ENCODE measurements at places on chromosomes 12 and 14.

DNA sequence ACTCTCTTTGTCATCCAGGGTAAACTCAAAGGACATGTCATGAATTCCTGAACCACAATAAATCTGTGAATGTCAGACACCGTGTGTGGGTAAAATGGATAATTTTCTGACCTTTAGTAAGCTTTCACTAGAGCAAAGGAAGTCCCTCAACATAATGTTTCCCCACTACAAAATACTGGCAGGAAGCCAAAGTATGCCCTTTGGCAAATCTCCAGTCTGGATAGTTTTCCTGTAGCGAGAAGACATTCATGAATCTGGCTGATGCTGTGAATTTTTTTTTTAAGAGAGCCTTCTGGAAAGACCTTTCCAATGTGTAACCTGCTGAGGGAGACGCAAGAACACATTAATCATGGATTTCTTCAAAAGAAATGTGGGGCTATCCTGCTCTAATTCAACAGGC is 389.6 kb upstream of the DDHD1 start:
- DNase-seq = peak; percentile 59

GRCh38 chr12:8639936-8640335 is 22.7 kb downstream of the MFAP5 start:
- no peak for DNase-seq

- no peak for DNase-seq
Measured at GRCh38 chr12:48045061-48045846, 41.0 kb upstream of the COL2A1 start.

DNA sequence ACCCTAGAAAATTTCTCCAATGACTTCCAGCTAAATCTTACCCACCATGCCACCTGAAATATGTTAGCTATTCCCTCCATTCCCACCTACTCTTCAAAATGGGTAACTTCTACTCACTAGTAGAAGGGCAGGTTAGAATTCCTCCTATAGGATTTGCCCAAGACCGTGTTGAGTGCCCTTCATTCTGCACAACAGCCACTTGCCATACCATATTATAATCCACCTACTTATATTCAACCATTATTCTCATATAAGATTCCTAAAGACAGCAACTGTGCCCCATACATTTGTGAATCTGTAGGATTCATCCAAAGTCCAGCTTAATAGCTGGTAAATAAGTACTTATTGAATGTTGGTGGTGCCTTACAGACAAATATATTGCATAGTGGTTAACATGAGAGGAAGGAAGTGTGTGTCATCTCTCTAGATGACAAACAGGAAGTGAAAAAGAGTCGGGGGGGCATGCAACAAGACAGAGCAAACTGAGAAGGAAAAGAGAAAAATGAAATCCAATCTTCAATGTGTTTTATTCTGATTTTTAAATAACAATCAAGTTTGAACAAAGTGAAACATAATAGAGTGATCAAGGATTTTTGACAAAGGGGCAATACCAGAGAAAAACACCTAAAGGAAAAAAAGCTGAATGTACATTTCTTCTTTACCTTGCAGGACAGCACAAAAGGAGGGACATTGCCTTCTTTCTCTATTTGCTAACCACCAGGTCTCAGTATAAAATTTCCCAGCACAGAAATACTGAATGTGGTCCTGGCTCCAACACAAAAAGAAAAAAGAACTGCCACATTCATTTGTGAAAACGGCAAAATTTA is 389.3 kb upstream of the USP15 start:
- no peak for DNase-seq

DNA sequence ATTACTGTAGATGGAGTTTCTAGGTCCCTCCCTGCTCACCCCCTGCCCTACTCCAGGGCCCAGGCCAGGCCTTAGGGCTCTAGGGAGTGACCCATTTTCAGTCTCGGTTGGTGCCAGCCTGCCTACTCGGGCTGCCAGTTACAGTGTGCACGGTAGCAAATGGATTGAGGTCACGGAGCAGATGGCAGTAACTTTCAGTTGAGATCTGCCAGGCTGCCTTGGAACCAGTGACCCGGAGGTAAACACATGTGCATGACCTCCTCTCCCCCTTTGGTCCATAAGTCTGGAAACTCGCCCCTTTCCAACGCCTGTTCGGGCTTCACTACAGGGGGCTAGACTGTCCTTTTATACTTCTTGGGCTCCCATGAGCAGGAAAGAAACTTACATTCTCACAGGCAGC is 139.7 kb upstream of the TBX3 start:
- DNase-seq = no peak

DNA sequence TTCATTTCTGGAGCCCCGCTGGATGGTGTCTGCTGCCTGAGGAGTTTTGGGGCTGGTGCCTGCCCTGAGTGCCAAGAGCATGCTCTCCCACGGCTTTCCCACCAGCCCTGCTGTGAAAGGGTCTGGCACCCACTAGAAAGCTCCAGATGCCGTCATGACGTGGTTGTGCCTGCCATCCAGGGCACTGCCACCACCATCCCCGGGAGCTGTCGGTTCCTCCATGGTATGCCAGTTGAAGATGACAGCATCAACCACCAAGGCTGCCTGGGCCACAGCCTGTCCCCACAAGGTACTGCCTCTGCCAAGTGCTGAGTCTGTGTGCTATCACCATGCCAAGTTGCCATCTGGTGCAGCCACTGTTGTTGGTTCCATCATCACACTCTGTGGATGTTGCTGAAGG is 85.9 kb downstream of the TTC8 start:
- DNase-seq = no peak

GRCh38 chr14:25943329-25943728 is 654.5 kb downstream of the NOVA1 start:
- no peak for DNase-seq

- no peak for DNase-seq
Measured at GRCh38 chr12:121921066-121921465, 2.7 kb downstream of the CFAP251 start.

GRCh38 chr12:119659289-119659897 is 8.5 kb upstream of the PRKAB1 start:
- no peak for DNase-seq

DNA sequence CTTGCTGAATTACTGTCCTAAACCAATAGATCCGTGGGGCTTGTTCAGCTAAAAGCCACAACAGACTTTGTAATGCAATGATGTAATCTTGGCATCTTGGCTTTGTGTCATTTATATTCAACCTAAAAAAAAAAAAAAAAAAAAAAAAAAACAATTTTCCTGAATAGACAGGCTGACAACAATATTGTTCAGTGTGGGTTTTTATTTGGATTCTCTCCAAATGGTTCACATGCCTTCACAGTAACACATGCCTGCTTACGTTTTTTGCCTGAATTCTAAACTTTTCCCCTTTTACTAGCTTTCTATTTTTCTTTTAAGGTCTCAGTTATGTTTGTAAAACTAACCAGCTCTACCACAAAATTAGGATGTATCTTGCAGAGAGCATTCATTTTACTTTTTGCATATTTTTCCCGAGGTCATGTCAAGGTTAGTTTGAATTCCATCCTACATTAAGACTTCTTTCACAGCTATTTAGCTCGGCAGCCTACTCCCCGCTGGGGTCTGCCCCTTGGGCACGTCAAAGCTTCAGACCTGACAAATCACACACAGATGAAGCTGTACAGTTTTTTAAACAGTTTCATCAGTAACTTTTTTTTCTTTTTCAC is 213.7 kb upstream of the NPAS3 start:
- DNase-seq = peak; percentile 79

- no peak for DNase-seq
Measured at GRCh38 chr12:117228239-117228638, 38.0 kb upstream of the FBXO21 start.

- DNase-seq = no peak
Measured at GRCh38 chr12:62919838-62920237, 15.1 kb downstream of the PPM1H start.

DNA sequence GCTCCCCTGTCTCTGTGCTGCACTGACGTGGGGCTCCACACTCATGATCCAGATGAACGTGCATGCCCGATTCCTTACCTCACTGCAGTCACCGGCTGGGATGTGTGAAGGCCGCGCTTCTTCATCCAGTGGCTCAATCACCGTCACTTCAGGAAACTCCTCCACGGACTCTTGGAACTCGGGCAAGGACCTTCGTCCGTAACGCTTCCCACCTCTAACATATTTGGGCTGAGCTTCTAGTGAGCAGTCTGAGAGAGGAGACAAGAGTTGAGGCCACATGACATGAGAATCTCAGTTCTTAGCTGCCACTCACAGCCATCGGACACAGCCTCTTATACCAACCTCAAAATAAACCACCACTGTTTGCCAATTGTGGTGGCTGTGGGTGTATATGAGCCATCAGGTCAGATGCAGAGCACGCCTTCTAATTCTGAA is 38.3 kb downstream of the NIN start:
- DNase-seq = no peak

GRCh38 chr12:82415402-82415801 is 57.1 kb downstream of the METTL25 start:
- no peak for DNase-seq

DNA sequence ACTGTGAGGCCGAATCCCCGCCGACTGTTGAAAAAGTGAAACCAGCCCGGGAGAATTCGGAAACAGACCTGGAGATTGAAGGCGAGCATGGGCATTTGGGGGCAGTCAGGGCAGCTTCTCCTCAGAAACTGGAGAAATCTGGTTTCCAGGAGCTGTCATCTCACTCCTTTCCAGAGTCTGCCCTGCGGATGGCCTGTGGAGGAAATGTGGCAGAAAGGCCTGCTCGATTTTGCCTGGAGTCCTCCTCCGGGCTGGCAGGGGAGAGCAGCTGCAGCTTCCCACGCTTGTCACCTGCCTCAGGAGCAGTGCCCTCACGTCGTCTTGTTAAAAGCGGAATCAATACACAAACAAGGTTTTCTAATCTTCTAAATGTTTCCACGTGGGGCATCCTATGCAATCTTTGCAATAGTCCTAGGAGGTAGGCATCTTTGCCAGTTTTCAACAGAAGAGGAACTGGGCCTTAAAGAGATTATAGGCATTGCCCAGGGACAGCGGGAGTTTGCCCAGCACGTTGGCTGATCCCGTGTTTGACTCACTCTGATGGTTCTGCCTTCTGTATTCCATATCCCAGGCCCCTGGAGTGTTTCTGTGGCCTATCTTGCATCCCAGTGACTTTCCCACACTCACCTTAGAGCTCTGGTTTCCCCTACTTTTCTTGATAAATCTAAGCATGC is 2.3 kb downstream of the LRRC74A start:
- DNase-seq = no peak

DNA sequence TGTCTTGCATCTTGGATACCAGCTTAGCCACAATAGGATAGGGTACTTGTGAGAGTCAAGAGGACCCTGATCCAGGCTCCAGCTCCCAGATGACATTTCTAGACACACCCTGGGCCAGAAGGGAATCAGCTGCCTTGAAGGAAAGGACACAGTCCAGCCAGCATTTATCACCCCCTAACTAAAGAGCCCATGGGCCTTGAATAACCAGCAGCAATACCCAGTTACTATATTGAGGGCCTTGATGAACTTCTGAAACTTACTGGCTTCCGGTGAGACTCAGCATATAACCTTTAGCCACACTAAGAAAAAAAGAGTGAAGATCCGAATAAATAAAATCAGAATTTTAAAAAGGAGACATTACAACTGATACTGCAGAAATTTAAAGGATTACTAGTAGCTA is 1135.4 kb downstream of the LRFN5 start:
- no peak for DNase-seq

DNA sequence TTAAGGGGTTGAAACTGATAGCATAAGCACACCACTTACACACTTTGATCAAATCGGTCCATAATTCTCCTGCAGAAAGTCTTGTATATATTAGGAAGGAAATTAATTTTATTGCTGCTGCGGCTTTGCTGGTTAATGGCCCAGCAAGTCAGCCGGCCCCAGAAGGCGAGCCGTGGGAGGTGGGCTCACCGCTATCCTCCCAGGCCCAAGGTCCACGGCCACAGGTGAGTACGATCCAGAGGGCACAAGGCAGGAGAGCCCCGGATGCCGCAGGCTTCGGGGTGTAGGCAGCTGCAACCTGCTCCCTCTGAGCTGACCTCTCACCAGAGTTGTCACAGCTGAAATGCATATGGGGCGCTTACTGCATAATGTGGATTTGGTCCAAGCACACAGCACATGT is 165.7 kb downstream of the TBX5 start:
- no peak for DNase-seq

DNA sequence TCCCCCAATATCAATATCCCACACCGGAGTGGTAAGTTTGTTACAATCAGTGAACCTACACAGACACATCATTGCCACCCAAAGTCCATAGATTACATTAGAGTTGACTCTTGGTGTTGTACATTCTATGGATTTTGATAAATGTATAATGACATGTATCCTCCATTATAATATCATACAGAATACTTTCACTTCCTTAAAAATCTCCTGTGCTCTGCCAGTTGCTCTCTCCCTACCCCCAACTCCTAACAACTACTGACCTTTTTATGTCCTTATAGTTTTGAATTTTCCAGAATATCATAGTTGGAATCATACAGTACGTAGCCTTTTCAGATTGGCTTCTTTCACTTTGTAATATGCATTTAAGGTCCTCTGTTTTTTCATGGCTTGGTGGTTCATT is 48.4 kb downstream of the SLC4A8 start:
- no peak for DNase-seq

DNA sequence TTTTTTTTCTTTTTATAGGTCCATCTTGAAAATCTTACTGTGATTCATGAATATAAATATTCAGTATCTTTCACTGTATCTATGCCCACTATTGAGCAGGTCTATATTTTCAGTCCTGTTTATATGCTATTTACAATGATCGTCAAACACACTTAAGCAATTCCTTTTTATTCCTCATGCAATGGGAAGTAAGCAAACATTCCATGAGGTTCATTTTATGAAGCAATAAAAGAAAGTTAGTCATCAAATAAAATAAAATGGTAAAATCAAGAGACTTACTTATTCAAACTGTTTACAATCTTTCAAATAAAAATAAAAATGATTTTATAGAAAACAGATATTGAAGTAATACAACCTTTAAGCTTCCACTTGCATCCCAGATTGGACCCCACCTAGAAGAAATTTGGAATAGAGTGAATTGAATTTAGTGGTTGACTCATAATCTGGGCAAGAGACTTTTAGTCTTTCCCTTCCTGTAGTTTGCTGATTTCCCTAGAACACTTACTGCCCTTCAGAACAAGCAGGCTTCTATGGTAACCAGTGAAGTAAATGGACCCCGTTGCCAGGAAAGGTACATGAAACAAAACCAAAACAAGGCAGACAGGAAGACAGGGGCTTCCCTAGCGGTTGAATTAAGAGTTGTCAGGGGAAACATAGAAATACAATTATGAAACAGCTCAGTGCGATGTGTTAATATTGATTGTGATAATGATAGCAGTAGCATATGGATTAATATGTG is 241.0 kb upstream of the ATP2B1 start:
- DNase-seq = peak; percentile 22

GRCh38 chr12:795305-795704 is 42.9 kb downstream of the WNK1 start:
- DNase-seq = no peak

GRCh38 chr12:3055704-3056467 is 21.3 kb upstream of the TSPAN9 start:
- no peak for DNase-seq

- no peak for DNase-seq
Measured at GRCh38 chr14:101654051-101654450, 92.8 kb downstream of the DIO3 start.

GRCh38 chr14:43105305-43105704 is 1401.8 kb downstream of the FSCB start:
- no peak for DNase-seq

GRCh38 chr12:48201091-48201490 is 2.0 kb downstream of the OR10AD1 start:
- no peak for DNase-seq
